Ammon's horn (tissue), 1 donor: ENCODE measurements at places on chromosomes 6 and 20.

DNA sequence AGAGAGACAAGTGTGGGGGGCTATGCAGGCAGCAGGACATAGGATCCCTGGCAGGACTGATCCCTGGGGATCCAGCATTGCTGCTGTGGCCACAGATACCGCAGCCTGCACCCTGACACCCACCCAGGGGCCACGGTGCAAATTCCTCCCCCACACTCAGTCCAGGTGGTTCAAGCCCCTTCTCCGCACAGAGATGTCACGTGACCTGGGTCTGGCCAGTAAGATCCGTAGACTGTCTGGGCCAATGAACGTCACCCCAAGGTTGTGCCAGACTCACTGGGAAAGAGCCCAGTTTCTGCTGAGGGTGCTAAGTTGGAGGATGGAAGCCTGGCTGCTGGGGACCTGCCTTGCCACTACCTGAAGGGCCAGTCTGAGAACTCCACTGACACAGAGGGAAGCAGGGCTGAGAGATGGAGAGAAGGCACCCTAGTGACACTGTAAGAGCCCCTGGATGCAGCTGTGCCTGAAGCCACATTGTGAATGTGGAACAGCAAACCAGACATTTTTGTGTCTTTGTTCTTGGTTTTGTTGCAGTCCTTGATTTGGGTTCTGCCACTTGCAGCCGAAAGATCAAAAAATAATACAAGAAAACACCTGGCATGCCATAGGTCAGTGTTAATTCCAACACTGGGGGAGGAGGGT is 228.6 kb downstream of the PREX1 start:
- no peak for DNase-seq

GRCh38 chr6:155130161-155130853 is 133.5 kb upstream of the CLDN20 start:
- no peak for DNase-seq

DNA sequence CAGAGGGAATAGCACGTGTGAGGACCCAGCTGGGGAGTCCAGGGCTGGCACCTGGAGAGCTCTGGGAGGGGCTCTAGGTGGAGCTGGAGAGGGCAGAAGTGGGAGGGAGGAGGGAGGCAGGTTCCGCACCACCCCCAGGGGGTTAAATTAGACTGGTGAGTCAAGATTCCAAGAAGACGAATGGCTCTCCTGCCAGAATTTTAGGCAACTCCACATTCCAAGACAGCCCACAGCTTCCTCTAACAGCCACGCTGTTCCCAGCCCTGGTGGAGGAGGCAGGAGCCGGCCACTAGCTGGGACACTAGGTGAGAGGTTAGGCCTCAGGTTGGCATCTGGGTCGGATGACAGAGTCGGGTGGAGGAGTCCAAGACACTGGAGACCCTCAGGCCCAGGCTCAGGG is 60.2 kb downstream of the TFAP2C start:
- no peak for DNase-seq

DNA sequence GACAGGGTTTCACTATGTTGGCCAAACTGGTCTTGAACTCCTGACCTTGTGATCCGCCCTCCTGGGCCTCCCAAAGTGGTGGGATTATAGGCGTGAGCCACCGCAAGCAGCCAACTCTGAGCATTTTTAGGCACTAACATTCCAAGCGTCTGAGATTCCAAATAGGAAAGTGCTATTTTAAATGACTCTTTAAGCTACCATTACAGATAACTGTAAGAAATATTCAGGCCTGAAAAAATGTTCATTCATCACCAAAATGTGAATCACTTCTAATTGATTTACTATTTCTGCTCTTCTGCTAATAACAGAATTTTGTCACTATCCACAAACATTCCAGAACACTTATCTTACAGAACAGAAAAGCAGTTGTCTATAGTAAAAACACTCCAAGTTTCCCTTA is 106.5 kb downstream of the BACH2 start:
- DNase-seq, result no peak

- no peak for DNase-seq
Measured at GRCh38 chr20:42949950-42950349, 239.8 kb downstream of the PTPRT start.

- DNase-seq, result no peak
Measured at GRCh38 chr20:46992640-46993035, 98.0 kb downstream of the EYA2 start.

DNA sequence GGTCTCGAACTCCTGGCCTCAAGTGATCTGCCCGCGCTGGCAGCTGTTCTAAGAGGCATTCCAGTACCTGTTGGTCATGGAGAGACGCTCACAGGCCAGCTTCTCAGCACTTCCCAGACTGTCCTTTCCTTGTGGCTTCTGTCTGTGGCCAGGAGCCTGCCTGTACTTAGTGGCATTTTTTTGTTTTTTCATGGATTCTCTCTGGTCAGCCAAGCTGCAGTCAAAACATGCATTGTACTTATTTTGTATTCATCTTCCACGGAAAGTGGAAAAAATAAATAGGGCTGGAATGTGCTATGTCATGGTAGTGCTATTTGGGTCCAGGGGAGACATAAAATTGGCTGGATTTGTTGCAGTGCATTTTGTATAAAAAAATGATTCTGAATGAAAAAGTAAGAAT is 29.1 kb downstream of the ZDHHC14 start:
- no peak for DNase-seq

DNA sequence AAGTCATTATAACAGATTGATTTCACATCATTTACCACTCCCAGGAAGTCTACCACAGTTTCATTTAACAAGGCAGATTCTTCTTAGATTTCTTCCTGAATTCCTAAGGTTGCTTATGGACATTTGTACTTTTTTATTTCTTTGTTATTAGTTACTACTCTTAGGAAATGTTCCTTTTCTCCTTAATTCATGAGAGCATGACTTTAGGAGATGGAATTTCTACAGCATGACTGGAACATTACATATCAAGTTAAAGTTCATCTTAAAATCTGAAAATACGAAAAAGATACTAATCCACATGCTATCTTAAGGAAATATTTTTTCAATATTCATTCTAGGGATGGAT is 22.3 kb downstream of the CNKSR3 start:
- no peak for DNase-seq

- no peak for DNase-seq
Measured at GRCh38 chr6:146990821-146991798, 213.1 kb upstream of the STXBP5 start.
